K562 (cell line): ENCODE measurements at places on chromosomes 12 and 14. TPM values are rescaled to one million over a fixed set of nuclear protein-coding genes. Genes with fewer than 3 reads are reported as not detected.
A peak's percentile ranks its signal among the peaks of the same experiment; 100 is the strongest.

PHETA1 gene
- total RNA-seq = 8.9 and 12.4 TPM in 2 replicates

RIPK3 gene
- 0.31 and 0.40 TPM in 2 replicates for total RNA-seq

GLT1D1 gene
- total RNA-seq = 0.04 and 0.07 TPM in 2 replicates

TAS2R19 gene
- 0.86 and 1.2 TPM in 2 replicates for total RNA-seq

DPF3 gene
- 1.1 and 1.7 TPM in 2 replicates for total RNA-seq

FGF23 gene
- total RNA-seq = not detected in 2 replicates

KIF26A gene
- 0.02 and 0.04 TPM in 2 replicates for total RNA-seq

GRCh38 chr12:128825835-128826234, 2.1 kb upstream of the SLC15A4 start:
- DNase-seq = no peak
- peaks cover 27% of the 10 kb centered on the region for H3K4me1 ChIP-seq

DNA sequence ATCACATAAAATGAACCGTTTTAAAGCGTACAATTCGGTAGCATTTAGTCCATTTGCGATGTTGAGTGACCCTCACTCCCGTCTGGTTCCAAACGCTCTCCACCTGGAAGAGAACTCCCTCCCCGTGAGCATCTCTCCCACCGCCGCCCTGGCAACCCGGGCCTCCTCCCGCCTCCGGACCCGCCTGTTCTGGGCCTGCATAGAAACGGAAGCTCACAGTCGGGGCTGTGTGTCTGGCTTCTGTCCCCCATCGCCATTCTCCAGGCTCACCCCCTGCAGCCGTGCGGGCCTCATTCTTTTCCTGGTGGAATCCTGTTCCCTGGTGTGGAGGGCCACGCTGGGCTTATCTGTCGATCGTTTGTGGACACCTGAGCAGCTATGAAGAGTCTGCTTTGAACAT, 17.3 kb downstream of the LRCOL1 start:
- no peaks in the 10 kb centered on the region for H3K36me3 ChIP-seq
- H3K4me1 ChIP-seq = no peaks in the 10 kb centered on the region
- H3K4me3 ChIP-seq = no peak overlapping the region
- no peak for DNase-seq

- no peak overlapping the region for H3K27ac ChIP-seq
- DNase-seq = no peak
- H3K4me1 ChIP-seq = no peaks in the 10 kb centered on the region
- H3K4me3 ChIP-seq = no peak overlapping the region
- H3K27me3 ChIP-seq = no peaks in the 10 kb centered on the region
Observed at GRCh38 chr12:32148372-32148771, 41.7 kb downstream of the BICD1 start.

DNA sequence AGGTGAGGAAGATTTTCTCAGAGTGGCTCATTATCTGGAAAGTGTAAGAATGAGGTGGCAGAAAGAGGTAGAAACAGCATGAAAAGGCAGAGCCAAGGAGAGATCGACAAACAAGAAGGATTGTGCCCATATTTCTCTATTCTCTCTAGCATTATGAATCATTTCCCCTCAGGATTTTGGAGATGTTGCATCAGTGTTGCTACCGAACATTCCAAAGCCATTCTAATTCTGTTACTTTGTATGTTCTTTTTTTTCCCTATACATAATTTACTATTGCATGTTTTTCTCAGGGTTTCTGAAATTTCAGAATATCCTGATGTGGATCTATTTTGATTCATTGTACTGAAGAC, 61.4 kb downstream of the KICS2 start:
- no peaks in the 10 kb centered on the region for H3K4me1 ChIP-seq
- no peak overlapping the region for H3K4me3 ChIP-seq
- no peaks in the 10 kb centered on the region for H3K36me3 ChIP-seq
- H3K27ac ChIP-seq = no peak overlapping the region
- H3K27me3 ChIP-seq = peaks cover 2% of the 10 kb centered on the region; the same call in 1 of the 3 replicates

- DNase-seq = no peak
- H3K27ac ChIP-seq = no peak overlapping the region
- no peak overlapping the region for H3K4me3 ChIP-seq
- no peaks in the 10 kb centered on the region for H3K36me3 ChIP-seq
Observed at GRCh38 chr14:85409481-85410210, 120.3 kb upstream of the FLRT2 start.

DNA sequence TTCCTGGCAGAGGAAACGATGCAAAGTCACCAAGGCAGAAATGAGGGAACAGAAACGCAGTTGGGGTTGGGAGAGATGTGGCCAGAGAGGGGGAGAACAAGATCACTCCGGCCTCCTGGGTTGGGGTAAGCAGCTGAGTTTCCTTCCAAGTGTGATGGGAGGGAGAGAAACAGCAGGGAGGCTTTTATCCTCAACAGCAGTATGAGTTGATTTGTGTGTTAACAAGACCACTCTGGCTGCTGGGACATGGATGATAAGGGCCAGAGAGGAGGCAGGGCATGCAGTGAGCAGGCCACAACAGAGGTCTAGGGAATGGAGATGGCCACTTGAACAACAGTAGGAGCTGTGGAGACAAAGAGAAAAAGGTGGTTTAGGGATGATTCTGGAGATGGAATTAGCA, 66.8 kb downstream of the GLRX5 start:
- H3K4me3 ChIP-seq = no peak overlapping the region
- no peaks in the 10 kb centered on the region for H3K4me1 ChIP-seq
- H3K27ac ChIP-seq = no peak overlapping the region
- no peaks in the 10 kb centered on the region for H3K36me3 ChIP-seq
- no peak for DNase-seq

- no peaks in the 10 kb centered on the region; the same call in 2 of the 3 replicates for H3K4me1 ChIP-seq
- no peak overlapping the region for H3K27ac ChIP-seq
- H3K36me3 ChIP-seq = no peaks in the 10 kb centered on the region
Observed at GRCh38 chr12:132610866-132611602, 652 bp upstream of the LRCOL1 start.

DNA sequence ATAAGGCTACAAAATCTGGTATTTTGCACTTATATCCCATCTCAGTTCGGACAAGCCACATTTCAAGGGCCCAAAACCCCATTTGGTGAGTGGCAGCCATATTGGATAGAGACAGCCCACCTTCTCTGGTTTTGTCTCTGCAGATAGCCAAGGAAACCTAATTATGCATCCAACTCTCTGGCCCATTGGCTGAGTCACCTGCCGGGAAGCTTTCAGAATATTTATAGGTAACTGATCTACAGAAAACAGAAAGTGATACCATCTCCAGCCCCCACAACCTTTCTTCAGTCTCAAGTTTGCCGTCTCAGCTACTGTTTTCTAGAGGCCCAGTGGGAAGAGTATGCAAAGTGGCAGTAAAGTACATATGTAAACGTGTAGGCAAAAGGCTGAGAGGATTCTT, 33.7 kb upstream of the PPP1CC start:
- H3K36me3 ChIP-seq = no peaks in the 10 kb centered on the region
- no peaks in the 10 kb centered on the region for H3K27me3 ChIP-seq
- no peaks in the 10 kb centered on the region; the same call in 1 of the 2 replicates for H3K4me1 ChIP-seq
- no peak overlapping the region for H3K27ac ChIP-seq

GRCh38 chr14:100725587-100726387, 905 bp upstream of the DLK1 start:
- peaks cover 15% of the 10 kb centered on the region for H3K27me3 ChIP-seq
- H3K4me3 ChIP-seq = no peak overlapping the region
- no peak for DNase-seq

DNA sequence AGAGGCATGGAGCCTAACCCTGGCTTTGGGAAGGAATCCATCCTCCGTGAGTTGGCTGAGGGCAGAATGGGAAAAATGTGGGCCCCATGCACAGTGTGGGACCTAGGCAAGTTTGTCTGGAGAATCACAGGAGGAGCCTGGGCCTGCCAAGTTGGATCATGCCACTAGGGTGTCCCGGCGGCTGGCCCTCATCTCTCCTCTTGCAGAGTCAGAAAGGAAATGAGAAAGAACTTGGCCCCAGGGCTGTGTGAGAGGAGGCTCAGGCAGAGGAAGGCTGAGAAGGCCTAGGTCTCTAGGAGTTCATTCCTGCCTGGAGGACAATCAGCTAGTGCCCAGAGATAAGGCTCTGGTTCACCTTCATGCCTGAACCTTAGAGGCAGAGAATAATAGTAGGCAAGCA, 2.5 kb upstream of the ESRRB start:
- H3K4me3 ChIP-seq = no peak overlapping the region
- H3K4me1 ChIP-seq = no peaks in the 10 kb centered on the region
- peaks cover 7% of the 10 kb centered on the region; the same call in 1 of the 3 replicates for H3K36me3 ChIP-seq

DNA sequence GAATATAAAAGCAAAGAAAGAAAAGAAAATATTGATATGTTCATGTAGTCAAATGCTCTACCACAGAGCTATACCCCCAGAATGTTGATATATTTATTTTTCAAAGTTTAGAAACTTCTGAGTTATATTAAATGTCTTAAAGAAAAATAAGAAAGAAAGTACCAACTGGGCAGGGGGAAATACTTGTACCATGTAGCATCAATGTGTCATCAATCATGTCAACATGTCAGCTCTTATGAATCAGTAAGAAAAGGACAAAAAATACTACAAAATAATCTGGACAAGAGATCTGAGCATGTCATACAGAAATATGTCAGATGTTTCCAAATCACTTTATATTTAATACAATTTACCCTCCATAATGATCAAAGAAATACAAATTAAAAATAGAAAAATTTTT, 595.1 kb upstream of the ATP2B1 start:
- H3K4me1 ChIP-seq = no peaks in the 10 kb centered on the region
- no peak overlapping the region for H3K27ac ChIP-seq
- H3K4me3 ChIP-seq = no peak overlapping the region
- DNase-seq = no peak

GRCh38 chr12:21638054-21638891, 19.4 kb downstream of the LDHB start:
- H3K27ac ChIP-seq = peak overlapping the region; percentile 28; the same call in 1 of the 3 replicates
- H3K36me3 ChIP-seq = peaks cover 82% of the 10 kb centered on the region
- no peak overlapping the region for H3K4me3 ChIP-seq
